ENCODE measurements at places on chromosomes 7 and 10.

DNA sequence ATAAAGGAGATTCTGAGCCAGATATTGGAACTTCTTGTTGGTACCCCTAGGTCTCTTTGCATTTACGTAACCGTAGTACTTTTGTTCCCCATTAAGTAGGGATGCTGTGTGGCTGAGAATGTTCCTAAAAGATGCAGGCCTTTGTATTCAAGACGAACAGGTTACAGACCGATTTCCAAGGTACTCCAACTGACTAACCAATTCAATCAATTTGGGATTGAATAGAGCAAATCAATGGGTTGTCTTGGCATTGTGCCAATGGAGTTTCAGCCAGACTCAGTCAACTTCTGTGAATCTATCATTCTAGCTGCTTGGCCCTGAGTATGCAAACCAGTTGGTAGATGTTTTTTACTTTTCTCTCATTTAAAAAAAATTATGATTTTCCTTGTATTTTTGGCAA is 347.3 kb upstream of the NPVF start:
- no peak for DNase-seq

DNA sequence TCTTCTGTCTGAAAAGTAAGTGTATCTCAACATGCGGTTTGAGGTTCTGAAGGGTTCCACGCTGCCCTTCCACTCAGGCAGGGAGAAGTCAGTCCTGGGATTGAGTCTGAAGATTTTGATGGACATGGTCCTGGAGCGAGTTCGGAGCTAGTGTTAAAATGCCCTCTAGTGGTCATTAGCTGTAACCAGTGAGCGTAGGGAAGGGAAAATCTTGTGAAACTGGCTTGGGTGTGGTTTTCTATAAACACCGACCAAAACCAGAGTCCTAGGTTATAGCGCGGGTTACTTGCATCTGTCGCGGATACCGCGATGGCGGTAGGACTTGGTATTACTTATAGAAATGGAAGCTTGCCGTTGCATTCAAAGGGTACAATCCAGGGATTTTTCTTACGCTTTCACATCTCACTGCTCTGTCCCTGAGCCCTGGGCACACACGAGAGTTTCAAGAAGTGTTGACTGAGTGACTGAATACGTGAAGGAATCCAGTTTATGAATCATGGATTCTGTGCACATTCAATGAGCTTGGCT is 348.2 kb upstream of the C7orf33 start:
- DNase-seq: peak; percentile 49

DNA sequence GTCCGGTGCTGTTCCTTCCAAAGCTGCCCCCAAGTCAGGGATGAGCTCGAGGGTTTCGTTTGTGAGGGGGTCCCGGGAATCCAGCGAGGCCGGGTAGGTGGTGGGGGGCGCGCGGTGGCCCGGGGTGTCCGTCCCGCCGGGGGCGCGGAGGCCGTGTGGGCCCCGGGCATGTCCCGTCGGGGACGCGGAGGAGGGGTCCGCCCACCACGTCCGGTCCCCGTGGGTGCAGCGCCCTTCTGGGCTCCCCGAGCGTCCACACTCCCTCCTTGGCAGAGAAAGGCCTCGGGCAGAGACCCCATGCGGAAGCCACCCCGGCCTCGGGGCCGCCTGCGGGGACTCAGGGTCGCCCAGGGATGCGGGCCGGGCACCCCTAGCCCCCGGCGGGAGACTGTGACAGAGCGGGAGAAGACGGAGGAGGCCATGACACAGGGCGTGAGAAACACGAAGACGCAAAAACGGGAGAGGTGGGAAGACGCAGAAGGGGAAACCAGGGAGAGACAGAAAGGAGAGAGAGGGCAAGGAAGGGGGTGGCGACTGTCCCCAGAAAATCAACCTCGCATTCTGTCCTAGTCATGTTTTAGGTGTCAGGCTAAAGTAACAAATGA is 640 bp upstream of the ZNF425 start:
- peak; percentile 31 for DNase-seq

- DNase-seq: no peak
Measured at GRCh38 chr7:112296432-112296831, 89.9 kb downstream of the ZNF277 start.

- no peak for DNase-seq
Measured at GRCh38 chr10:98295907-98296306, 27.9 kb upstream of the LOXL4 start.

DNA sequence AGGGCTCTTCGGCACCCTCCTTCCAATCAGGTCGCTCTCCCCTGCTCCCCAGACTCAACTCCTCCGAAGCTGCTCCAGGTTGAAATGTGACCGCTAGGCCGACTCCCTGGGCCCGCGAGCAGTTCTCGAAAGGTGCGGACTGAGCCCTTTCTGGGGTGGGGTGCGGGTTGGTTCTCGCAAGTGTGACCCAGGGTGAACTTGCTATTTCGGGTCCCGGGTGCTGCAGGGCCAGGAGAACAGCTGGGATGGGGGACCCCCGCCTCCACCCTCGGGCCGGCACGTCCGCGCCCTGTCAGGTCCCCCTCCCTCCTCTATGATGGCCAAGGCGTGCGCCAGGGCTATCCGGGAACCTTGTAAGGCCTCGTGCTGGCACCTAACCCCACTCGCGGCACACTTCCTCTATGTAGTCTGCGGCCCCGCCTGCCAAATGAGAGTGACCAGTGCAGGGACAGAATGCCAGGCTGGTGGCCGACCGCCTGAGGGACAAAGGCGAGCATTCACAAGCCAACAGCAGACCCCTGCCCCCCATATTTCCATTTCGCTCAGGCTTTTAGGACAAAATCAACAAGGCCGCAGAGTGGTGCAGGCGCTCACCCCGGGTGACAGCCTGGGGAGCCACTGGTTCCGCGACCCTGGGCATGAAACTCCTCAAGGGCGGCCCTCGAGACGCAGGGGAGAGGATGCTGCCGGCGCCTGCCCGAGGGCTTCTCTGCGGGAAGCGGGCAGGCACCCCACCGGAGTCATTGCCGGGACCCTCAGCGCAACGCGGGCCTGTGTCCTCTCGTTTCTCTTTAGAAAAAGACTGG is 13.7 kb upstream of the HOXA13 start:
- DNase-seq: no peak
